ENCODE measurements at places on chromosomes 1 and 21. TPM values are rescaled to one million over a fixed set of nuclear protein-coding genes. Genes with fewer than 3 reads are reported as not detected.

- no peak overlapping the region for H3K27ac ChIP-seq
- peaks cover 15% of the 10 kb centered on the region for H3K27me3 ChIP-seq
- no peaks in the 10 kb centered on the region for H3K4me1 ChIP-seq
- no peak for DNase-seq
- H3K4me3 ChIP-seq = no peak overlapping the region
Observed at GRCh38 chr1:240104672-240105071, 13.0 kb downstream of the FMN2 start.

TBX15 gene
- total RNA-seq = 3.8 TPM

DNA sequence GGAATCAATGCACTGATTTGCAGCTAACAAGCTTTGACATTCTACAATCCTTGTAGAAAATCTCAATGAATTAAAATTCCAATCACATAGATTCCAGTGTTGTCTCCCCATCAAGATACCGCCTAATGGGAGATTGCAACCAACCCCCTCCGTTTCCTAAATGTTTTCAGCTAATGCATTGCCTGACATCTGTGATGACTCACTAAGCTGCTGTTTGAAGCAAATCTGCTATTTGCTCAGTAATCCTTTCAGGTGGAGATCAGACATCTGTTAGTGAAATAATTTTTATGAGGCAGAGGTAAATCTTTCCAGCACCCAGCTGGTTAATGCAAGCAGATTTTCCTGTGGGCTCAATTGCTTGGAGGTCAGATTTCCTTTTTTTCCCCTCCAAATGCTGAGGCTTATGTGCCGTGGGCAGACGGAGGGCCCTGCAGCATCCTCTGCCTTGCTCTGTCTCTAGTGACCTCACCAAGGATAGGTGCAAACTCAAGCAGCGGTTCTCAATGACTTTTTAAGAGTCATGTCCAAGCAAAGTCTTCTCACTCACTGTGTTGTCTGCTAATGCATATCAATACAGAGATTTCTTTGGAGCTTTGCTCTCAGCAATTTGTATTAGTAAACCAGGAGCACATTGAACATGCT lies 91.1 kb upstream of the RAB3GAP2 start:
- no peak overlapping the region for H3K4me3 ChIP-seq
- DNase-seq = no peak
- no peaks in the 10 kb centered on the region for H3K27me3 ChIP-seq

ZNF593OS gene
- total RNA-seq = 0.10 TPM

DNA sequence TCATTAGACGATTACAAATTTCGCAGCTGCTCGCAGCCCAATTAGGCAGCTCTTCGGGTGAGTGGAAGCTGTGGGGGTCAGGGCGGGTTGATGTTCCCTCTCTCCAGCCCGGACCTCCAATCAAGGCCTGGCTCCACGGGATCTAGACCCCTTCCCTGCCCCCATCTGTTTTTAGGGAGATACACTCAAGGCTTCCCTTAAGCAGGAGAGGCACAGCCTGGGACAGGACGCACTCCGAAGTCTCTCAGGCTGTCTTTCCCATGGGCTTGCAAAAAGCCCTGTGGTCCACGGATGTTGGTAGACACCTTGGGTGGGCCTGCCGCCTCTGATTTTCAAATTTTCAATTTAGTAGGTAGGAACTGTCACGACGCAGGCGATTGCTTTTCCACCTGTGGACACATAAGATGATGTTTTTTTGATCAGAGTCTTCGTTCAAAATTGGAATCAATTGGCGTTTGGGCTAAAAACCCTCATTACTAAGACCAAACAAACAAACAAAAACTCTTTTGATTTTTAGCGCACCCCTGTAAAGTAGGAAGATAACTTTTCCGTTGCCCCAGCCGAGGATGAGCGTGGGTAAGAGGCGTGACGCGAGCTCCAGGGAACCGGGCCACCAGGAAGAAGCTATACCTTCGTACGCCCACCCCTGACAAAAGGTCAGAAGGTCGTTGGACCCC lies 2.5 kb upstream of the LHX8 start:
- no peaks in the 10 kb centered on the region for H3K36me3 ChIP-seq
- peaks cover 25% of the 10 kb centered on the region for H3K4me1 ChIP-seq
- H3K27me3 ChIP-seq = peaks cover 99% of the 10 kb centered on the region
- no peak for DNase-seq
- no peak overlapping the region for H3K4me3 ChIP-seq
- H3K27ac ChIP-seq = no peak overlapping the region
